ENCODE measurements at places on chromosomes 6 and 20.

GRCh38 chr6:129671442-129672340 lies 38.3 kb downstream of the ARHGAP18 start:
- no peak for DNase-seq

- no peak for DNase-seq
These were observed 191.5 kb upstream of the BMP2 start for GRCh38 chr20:6575912-6576401.

DNA sequence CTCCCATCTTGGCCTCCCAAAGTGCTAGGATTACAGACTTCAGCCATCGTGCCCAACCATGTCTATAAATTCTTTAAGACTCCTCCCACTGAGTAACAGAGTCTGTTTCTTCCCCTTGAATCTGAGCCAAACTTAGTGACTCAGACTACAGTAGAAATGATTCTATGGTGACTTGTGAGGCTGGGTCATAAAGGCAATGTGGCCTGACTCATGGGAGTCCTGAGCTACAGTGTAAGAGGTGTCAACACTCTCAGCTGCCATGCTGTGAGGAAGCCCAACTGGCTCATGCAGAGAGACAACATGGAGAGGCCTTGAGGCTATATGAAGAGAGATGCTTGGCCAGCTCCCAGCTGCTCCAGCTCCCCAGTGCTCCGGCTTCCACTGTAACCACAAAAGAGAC lies 5.2 kb upstream of the NRSN2 start:
- DNase-seq: no peak

- DNase-seq: no peak
These were observed 293.8 kb downstream of the FRK start for GRCh38 chr6:115766745-115767462.

DNA sequence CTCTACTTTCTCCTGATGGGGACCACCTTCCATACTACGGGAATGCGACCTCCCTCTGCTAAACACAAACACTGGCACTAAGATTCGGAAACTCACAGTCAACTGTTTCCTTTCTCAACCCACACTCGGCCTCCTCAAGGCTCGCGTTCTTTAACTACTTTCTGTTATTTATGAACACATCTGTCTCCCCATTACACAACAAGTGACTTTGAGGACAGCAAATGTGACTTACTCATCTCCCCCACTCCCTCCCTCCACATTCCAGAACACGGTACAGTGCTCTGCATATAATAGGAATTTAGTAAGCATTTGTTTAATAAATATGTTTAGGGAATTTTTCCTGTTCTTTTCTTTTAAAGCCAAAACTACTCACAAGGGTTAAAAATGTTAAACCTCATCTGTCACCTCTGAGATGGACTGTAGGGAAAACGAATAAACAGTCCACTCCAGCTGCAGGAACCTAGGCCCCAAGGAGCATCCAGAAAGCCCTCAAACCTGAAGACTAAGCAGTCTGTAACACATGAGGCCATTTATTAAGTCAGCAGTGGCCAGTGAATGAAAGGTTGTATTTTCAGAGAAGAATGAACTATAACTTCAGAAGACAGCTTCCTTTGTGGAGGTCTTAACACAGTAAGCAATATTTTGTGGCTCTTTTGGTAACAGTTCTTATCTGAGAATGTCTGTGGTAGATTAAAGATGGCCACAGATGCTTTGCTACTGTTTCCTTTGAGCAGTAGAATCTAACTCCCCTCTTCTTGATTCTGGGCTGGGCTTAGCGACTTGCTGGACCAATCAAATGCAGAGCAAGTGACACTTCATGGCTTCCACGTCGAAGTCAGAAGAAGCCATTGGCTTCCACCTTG lies 209.6 kb upstream of the DTNBP1 start:
- DNase-seq: no peak

GRCh38 chr6:22726966-22727365 lies 157.6 kb downstream of the HDGFL1 start:
- no peak for DNase-seq

GRCh38 chr6:13586603-13587542 lies 12.5 kb downstream of the SIRT5 start:
- DNase-seq: no peak

GRCh38 chr6:161242779-161243693 lies 30.8 kb downstream of the AGPAT4 start:
- DNase-seq: no peak

DNA sequence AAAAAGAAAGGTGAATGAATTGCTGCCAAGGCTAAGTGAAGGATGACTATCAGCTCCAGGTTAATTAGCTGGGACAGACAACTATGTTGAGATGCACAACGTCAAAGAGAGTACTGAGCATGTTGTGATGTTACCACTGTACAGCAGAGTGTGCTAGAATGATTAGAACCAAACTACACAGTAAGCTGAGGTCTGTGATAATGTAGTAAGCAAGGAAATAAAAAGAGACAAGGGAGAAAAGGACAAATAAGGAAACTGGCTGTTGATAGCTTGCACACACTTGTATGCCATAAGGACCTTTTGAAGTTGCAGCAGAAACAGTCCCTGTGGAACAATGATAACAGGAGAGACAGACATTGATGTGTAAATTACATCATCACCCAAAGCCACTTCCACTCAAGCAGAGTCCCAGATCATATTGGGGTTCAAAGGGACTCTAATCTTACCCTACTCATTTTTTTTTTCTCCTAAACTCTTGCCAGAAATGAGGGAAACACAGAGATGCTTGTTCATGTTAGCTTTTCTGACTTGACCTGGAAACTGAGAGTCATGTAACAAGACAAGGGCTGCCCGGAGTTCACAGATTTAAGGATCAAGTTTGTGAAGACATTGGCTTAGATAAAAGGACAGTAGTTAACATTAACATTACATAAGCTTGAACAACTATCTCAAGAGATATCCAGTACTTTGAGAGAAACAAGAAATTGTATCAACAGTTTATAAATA lies 189.9 kb downstream of the CENPW start:
- no peak for DNase-seq

- DNase-seq: no peak
These were observed 492.9 kb upstream of the JAG1 start for GRCh38 chr20:11166712-11167111.

- DNase-seq: peak; percentile 12
These were observed 173.4 kb downstream of the PLCB1 start for GRCh38 chr20:8305449-8305978.

DNA sequence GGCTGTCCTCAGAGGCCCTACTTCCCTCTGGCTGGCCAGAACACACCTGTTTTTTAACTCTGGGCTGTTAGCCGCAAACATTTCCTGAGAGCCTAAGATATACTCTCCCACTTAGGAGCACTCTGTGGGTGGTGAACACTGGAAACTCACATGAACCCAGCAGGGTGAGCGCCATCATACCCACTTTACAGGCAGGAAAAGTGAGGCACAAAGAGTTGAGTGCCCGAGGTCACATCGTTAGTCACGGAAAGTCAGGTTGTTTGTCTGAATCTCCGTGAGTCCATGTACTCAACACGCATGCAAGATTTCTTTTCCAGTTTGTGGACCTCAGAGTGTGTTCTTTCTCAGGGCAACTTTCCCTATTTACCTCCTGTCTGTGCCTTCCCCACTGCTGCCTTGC lies 1.9 kb downstream of the BAK1 start:
- no peak for DNase-seq

- DNase-seq: no peak
These were observed 26.4 kb upstream of the AKAP12 start for GRCh38 chr6:151213352-151213751.

DNA sequence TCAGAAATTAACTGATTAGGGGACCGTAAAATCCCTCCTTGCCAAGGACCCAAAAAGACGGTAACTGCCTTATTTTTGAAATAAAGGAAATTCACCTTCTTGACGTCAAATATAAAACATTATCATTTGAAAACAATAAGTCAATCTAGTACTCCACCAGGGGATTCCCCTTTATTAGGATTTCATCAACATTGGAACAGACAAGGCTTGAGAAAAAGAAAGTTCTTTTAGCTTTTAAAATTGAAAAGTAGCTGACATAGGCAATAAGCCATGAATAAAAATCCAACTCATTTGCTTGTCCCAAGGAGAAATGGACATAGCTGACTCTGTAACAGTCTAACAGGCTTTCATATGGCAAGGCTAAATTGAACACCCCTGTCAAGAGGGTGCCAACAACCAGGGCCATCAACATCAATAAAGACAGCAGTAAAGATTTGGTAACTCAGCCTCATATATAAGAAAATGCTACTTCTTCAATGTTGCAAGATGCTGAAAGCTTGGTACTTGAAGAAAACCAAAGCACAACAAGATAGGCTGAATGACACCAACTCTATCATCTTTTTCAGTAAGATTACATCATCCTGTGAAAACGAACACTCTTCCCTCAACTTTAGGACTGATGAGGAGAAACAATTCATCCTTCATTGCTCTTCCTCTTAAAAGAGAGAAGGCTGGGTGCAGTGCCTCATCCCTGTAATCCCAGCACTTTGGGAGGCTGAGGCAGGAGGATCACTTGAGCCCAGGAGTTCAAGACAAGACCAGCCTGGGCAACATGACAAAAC lies 121.0 kb upstream of the PRDM1 start:
- no peak for DNase-seq

DNA sequence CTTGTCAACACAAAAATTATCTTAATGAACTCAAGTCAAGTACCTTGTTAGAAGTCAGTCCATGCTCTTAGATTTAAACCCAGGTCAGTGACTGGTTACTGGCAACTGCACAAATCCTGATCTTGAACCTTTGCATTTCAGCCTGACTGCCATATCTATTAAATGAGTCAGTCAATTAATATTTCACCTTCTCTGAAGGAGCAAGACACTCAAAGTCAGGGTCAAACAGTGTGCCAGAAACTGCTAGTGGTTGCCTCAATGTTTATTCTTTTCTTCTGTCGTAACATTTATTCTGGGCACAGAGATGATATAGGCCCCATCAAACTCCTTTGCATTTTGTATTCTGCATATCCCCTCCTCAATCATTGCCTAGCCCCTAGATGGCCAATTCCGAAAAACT lies 193.9 kb upstream of the MOCS1 start:
- DNase-seq: no peak

DNA sequence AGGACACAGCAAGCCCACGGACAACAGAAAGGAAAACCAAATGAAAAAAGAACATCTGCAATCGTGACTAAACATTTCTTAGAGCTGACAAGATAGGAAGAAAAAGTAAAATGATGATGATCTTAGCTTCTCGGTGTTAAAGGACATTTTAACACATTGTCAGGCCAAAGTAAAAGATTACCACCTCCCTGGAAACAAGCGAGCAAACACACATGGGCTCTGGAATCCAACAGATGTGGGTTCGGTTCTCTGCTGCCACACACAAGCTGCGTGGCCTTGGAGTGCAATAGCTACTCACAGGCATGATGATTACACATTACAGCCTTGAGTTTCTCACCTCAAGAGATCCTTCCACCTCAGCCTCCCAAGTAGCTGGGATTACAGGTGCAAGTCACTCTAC lies 7.5 kb upstream of the AAR2 start:
- no peak for DNase-seq

- DNase-seq: no peak
These were observed 3.0 kb downstream of the VSTM2L start for GRCh38 chr20:37905671-37906613.

GRCh38 chr6:155443168-155443567 lies 12.5 kb downstream of the NOX3 start:
- no peak for DNase-seq

DNA sequence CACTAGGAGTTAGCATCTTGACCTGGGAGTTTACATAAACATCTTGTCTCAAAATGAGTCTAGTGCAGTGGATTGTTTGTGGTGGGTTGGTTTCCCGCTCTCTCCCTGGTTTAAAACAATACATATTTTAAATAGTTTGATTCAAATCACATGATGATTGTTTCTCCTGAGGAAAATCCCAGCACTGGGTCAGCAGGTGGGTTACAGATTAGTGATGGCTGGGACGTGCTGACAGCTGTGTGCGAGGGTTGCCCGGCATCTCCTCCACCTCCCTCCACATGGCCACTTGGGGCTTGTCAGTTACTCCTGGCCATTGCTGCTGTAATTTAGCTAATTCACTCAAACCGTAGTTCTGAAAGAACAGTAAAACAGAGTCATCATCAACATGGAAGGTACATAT lies 306.4 kb upstream of the CITED2 start:
- no peak for DNase-seq

DNA sequence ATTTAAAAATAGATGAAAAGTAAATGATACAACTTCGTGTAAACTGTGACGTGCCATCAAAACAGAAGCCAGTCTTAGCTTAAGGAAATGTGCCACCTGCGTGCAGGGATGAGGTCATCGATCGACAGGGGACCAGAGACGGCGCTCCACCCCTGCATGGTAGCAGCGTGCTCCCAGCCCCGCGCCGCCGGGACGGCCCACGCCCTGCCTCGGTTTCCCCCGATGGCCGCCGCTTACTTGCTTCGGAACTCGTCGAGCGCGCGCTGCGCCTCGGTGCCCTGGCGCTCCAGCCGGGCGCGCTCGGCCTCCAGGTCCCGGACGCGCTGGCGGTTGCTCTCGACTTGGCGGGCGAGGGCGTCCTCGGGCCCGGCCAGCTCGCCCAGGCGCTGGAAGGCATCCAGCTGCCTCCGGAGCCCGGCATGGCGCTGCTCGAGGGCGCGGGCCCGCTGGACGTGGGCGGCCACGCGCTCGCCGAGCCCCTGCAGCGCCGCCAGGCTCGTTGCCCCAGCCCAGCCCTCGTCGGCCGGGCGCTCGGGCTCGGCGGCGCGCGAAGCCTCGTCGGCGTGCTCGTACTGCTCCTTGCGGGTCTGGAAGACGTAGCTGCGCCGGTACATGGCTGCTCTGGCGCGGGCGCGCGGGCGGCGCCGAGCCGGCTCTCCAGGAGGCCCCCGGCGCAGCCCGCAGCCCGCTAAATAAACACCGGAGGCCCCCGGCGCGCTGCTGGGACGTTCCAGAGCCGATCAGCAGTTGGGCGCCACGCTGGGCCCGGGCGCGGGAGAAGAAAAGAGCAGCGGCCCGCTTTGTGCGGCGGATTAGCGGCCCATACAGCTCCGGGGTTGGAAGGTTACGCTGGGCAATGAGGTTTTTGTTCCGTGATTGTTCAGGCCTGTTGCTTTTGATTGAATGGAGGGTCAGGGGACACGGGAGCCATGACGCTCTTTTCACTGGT lies at the start of gene BFSP1:
Gene BFSP1 (minus strand): TSS at position 664 of the 949 bp plus-strand sequence. CDS start 50 bp downstream, at position 614.
- DNase-seq: peak; percentile 83

DNA sequence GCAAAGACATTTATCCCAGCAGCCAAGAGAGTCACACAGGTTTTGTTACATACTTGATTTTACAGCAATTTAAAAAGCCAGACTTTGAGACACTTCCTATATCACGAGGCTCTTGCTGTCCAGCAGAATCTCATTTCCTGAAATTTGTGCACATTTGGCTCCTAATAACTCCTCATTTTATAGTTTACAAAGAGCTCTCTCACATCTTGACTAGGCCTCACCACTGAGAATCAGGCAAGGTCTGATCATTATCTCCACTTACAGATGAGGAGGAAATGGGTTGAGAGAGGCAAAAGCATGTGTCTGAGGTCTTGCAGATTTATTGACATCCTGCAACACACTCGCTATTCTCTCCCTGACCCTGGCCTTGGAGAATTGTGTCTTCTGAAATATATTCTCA lies 426.8 kb downstream of the MAFB start:
- no peak for DNase-seq

DNA sequence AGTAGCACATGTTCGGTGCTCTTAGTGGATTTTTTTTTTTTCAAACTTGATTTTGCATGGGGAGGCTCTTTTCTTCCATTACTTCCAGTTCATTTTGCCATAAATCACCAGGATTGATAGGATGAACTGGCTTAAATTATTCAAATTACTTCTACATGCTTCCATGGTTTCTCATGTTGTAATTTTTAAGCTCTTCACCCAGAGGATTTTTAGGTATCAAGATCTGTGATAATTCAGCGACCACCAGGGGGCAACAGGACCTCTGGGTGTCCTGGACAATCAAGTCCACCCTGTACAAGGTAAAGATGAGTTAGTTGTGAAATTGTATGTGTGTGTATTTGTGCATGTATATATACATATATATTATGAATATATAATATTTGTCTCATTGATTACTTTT lies 4.2 kb upstream of the EPHA7 start:
- peak; percentile 70 for DNase-seq

Data from NCI-H1105 treated with DMSO at 0.1 percent for 48 hours (cell line).